Cardiac fibroblast (primary cell): ENCODE measurements at places on chromosomes 5 and 9.

GRCh38 chr9:85425153-85425611 is 316.6 kb downstream of the AGTPBP1 start:
- DNase-seq, result peak; percentile 57

DNA sequence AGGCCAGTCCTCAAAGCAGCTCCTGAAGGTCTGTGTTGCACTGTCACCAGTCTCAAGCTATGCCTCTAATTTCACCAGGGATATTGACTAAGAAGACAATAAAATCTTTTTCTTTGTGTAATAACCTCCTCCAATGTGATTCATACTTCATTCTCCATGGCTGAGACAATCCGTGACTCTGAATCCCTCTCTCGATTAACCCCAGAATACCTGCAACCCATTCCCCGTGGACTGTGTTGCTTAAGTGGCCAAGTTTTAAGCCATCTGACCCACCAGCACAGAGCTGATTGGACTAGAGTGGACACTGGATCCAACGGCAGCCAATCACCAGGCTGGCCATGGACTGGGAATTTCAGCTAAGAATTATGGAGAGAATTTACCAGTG is 5.4 kb upstream of the CCIN start:
- DNase-seq, result peak; percentile 93

DNA sequence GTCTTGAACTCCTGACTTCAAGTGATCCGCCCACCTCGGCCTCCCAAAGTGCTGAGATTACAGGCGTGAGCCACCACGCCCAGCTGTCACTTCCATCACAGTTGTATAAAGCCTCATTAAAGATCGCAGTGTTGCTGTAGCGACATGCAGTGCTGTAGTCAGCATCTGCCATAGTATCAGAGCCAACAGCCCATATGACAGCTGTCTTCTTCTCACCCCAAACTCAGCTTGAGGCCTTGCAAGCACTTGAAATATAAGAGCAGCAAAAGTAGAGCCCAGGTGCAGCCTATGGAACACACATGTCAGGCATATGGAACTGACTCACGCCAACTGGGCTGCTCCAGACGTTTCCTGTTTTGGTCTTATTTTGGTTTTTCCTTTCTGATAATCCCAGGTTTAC is 167.8 kb downstream of the TRIO start:
- no peak for DNase-seq

- no peak for DNase-seq
Measured at GRCh38 chr5:53350991-53351770, 129.2 kb upstream of the FST start.

DNA sequence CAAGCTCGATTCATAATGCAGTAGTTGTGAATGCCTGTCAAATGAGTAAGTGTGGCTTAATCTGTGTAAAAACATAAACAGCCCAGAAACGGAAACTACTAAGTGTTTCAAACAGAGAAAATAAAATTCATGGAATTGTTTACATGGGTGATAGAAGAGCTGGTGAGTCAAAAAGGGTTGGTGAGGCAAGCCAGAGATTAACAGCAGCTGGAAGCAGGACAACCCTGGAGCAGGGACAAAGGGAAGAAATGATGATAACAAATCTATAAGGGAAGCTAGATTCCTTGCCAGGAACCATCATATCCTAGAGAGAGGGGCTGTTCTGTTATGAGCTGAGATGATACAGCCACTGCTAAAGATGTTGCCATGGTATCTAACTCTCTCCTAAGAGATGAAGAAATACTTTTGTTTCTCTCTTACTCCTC is 18.0 kb upstream of the PRR16 start:
- DNase-seq, result peak; percentile 93

- no peak for DNase-seq
Measured at GRCh38 chr9:17090041-17090440, 44.8 kb upstream of the CNTLN start.

- DNase-seq, result no peak
Measured at GRCh38 chr9:108543251-108543778, 312.5 kb downstream of the ACTL7B start.

DNA sequence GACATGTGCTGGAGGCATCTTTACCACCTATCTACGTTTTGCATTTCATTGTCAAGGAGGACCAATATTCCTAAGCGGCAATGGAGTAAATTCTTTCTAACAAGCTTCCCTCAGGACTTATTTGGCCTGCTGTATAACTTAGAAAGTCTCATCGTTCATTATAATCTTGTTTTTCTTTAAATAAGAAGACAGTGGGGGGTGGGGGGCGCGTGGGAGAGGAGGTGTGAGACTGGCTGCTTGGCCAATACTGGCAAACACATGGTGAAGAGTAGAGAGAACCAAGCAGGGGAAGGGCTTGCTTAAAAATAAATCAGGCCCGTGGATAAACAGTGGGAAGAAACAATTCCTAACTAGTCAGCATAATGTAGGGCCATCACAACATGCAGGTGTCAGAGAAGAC is 217.2 kb downstream of the GRIA1 start:
- no peak for DNase-seq

DNA sequence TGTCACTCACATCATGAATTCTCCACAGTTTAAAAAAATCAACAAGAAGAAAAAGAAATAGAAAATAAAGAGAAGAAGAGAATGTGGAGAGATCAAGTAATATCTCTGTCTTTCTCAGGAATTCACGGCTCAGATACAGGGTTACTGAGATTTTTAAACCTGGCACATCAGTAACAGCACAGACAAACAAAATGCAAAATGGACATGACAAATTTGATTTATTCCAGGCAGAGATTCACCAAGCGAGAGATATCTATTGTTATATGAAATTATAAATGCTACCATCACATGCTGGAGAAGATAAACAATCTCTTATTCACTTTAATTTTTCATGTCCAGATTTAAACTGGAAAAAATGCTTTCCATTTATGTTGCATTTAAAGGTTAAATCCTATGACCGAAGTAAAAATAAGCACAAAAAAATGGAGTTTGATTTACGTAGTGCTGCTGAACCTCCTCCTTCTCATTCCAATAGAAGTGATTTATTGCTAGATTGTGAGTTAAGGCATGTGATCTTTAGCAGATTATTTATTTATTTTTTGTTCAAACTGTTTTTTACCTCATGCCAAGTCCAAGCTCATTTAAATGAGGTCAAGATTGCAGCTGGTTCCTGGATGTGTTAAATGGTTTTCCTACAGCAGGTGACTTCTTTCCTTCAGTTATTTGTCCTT is 926.4 kb downstream of the MAT2B start:
- DNase-seq, result no peak

- no peak for DNase-seq
Measured at GRCh38 chr9:68974431-68974830, 39.5 kb downstream of the PRKACG start.

DNA sequence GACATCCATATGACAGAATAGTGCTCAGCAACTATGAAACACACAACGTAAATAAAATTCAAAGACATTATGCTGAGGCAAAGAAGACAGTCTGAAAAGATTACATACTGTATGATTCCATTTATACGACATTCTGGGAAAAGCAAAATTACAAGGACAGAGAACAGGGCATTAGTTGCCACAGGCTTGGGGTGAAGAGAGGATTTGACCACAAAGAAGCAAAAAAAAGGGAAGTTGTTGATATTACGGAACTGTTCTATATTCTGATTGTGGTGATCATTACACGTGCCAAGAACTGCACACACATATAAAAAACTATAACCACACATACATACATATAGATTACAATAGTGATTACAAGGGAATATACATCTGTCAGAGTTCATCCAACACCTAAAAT is 24.1 kb downstream of the CDK5RAP2 start:
- no peak for DNase-seq

DNA sequence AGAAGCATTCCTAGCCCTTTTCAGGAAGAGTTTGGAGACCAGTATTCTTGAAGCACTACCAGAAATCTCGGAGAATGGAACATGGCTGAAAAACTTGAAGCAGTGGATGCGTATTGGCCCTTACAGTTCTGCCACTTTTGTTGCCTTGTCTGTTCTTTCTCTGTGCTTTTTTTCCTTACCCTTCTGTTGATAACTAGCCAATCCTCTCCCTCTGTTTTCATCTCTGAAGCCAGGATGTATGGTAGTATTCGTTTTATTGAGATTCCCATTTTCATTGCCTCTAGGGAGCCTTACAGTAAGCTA is 564 bp upstream of the CCNH start:
- DNase-seq, result no peak

- DNase-seq, result peak; percentile 69
Measured at GRCh38 chr5:152560512-152561137, 155.5 kb upstream of the NMUR2 start.

DNA sequence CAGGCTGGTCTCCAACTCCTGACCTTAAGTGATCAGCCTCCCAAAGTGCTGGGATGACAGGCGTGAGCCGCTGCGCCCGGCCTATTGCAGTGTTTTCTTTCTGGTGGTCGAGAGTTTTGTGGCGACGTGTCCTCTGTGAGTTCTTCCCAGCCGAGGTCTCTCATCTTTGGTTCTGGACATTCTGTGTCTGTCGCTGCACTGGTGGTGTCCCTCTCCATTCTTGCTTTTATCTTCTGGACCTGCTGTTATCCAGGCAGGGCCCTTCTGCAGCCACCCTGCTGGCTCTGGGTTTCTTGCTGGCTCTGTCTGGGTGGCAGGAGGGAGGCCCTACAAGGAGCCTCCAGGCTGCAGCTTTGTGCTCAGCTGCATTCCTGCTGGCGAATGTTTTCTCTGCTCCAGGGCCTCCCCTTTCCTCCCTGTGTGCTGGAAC is 49.1 kb upstream of the EXOC3 start:
- DNase-seq, result no peak

DNA sequence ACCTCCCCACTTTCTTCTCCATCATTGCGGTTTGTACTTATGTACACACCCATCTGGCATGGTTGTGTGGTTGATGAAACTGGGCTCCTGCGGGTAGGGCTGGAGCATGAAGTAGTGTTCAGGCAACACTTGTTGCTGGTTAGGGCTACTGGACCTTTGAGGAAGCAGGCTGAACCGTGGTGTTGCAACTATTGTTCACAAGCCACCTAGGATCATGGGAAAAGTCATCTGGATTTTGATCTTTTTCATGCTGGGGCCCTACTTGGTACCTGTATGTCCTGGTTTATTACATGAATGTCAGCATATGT is 40.1 kb upstream of the TIFAB start:
- no peak for DNase-seq

DNA sequence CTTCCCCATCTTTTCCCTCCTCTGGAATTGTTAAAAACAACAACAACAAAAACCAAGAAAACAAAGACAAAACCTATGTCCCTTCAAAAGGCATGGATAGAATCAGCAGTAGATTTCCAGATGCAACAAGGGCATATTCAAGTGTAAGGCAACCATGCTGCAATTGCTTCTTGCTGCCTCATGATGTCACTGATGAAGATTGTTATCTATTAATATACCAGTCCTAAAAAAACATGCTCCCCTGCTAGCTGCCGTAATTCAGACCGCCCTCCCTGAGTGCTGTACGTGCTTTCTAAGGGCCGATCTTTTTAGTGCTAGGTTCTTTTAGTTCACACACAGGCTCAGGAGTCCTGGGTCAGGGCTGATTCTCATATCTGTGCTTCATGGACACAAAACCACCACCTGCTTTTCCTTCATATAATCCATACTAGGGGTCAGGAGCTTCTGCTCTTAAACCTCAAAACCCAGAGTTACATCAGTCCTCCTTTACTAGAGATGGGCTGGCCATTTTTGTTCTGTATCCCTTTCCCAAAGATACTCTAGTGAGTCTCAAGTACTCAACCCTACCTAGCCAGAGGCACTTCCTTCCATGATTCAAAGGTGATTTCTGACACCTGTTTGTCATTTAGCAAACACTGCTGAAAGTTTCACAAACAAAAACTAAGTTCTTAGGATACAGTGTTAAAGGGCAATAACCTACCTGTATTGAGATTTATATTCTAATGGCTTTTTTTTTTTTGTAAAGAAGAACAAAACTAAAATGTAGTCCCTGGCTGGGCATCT is 82.1 kb downstream of the GIN1 start:
- no peak for DNase-seq

DNA sequence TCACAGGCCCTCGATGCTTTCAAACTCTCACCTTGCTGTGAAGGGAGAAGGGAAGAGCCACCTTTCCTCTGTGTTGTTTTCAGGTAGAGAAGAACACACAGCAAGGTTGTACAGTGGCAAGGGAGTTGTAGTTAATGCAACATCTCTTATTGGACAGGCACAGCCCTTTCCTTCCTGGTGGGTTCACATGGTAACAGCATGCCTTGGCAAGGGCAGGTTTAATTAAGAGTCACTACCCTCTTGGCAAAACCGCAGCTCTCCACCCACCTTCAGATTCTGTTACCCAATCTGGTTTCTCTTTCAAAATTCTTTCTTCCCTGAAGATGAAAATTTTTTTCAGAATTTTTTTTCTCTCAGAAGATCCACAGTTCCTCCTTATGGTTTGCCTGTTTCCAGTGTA is 253.1 kb downstream of the TLR4 start:
- DNase-seq, result no peak

- DNase-seq, result no peak
Measured at GRCh38 chr5:17805227-17805825, 171.1 kb downstream of the TAF11L14 start.

DNA sequence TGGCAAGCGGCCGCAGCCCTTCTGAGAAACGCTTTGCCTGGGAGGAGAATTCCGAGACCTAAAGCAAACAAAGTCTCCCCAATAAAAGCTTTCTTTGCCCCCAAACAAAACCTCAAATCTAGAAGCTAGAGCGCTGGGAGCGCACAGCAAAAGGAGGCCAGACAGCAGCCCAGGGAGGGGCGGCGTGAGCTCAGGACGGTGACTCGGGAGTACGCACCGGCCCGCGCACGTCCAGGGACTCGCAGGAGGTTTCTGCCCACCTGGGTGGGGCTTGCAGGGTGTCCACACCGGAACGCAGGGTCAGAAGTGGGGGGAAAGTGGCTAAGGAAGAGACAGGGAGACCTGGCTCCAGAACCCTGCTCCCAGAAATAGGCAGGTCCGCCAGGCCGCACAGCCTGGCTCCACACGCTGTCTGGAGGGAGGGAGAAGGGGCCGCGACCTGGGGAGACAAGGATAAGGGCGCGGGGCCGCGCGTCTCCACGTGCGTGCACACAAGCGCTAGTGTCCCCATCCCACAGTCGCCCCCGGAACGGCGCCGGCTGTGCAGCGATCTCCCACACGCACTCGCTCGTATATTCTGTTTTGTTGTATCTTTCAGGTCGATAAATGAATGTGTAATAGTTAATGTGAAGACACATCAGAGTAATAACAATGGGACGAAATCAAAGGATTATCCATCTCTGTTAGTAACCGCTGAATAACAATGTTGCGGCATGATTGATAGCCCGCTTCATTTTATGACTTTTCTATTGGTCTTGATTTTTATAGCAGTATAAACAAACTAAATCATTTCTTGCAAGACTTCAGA is 2.3 kb upstream of the OTP start:
- no peak for DNase-seq

DNA sequence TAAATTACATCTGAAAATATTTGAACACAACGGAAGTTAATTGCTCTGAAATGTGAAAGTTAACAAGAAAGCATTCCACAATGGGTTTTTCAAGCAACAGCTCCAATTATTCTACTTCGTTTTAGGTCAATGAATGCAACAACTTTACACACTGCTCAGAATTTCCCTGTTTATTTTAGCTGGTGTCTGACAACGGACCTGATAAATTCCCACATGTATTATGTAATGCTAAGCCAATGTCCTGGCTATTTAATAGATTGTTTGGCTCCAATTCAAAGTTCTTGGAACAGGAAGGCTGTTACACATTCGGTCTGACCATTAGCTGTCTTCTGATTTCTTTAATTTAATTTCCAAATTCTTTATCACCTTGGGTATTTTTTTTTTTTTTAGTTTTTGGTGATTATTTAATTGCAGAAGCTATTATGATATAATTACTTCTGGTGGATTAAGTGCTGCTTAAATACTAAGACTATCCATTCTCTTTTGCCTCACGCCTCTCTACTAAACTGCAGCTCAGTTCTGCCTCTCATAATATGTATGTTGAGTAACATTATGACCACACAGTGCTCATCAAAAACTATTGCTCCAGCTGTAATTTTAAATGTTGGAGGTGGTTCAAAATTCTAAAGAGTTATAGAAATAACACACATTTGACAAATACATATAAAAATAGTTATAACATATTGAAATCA is 57.9 kb downstream of the MEF2C start:
- peak; percentile 80 for DNase-seq
